ENCODE measurements at places on chromosomes 1 and 21.

DNA sequence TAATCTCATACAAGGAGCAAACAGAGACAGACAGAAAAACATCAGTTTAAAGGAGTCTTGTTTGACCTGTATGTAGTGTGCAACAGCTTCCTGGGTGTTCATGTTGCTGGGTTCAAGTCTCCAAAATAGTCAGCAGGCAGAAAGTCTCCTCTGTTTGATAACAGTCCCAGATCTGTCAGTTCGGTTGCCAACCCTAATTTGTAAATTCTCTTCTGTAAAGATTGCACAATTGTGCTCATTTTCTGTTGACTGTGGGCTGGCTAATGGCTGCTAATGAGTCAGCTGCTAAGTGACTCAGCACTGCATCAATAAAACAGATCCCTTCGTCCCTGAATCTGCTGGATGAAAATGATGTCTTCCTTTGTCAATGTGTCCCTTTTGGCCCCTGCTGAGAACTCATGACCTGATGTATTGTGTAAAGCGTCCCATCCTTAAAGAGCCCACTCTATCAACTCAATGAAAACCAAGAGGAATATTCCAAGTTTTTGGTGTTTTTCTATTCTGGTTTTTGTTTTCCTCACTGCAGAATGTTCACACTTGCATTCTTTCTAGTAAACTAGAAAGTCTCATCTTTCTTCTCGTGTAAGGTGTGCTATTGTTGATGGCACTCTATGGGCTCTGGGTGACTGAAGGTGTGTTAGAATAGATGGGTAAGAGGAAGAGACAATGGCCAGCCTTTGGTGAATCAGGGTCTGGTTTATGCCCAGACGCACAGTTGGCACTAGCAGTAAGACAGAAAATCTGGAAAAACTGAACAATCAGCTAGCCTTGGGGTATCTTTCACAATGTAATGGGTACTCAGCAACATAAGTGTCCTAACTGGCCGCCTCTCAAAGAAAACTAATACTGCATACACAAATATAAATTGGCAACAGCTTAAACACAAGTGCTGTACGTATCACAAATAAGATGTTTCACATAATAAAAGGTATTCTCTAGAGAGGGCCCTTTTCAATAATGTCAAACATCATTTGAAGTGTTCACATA lies 75.1 kb upstream of the SIPA1L2 start:
- no peaks in the 10 kb centered on the region for H3K36me3 ChIP-seq
- no peak overlapping the region for H3K4me3 ChIP-seq
- H3K27me3 ChIP-seq, result no peaks in the 10 kb centered on the region

DNA sequence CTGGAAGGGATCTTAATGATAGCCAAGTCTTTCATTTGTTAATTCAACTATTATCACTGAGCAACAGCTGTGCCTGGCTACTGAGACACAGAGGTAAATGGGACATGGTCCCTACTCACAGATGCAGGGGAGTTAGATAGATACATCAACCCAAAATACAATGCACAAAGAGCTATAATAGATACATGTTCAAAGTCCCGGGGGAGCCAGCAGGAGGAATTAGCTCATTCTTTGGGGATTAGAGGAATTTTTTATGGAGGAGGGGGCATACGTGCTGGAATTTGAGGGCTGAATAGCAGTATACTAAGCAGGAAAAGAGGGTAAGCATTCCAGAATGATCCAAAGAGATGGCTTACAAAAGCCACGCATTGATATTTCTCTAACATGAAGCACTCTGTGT lies 34.6 kb downstream of the C8B start:
- no peak overlapping the region for H3K27ac ChIP-seq
- H3K27me3 ChIP-seq, result no peaks in the 10 kb centered on the region
- H3K4me3 ChIP-seq, result no peak overlapping the region
- no peak for DNase-seq
- no peaks in the 10 kb centered on the region for H3K36me3 ChIP-seq

DNA sequence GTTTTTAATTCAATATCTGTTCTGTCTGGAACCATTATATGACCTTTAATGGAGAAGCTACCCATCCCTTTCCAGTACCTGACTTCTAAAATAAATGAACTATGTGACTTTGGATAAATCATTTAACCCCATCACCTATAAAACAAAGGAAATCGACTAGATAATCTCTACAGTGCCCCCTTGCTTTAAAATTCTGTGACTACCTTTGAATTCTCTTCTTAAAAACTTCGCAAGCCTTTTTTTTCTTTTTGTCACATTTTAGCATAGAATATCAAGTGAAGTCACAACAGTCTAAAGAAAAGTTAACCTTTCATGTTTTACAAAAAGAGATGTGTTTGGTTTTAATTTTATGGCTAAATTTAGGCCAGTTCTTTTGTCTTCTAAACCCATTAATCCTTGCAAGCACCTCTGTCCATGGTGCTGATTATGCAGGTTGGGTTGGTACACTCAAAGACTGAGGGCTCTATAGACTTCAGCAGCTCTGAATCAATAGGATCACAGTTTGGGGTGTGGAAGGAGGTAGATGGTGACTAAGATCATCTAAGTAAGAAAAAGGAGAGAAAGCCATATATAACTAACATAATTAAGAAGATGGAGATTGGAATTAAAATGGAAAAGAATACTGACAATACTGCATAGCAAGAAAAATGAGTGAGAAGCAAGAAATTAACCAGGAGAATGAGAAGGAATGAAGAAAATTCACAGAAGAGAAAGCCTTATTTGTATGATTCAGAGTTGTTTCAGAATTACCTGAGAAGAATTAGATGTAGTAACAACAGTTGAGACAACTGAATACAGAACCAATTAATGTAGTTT lies 59.2 kb downstream of the TBX15 start:
- no peaks in the 10 kb centered on the region for H3K36me3 ChIP-seq
- no peaks in the 10 kb centered on the region for H3K4me1 ChIP-seq
- H3K4me3 ChIP-seq, result no peak overlapping the region
- H3K27me3 ChIP-seq, result no peaks in the 10 kb centered on the region
- no peak overlapping the region for H3K27ac ChIP-seq

DNA sequence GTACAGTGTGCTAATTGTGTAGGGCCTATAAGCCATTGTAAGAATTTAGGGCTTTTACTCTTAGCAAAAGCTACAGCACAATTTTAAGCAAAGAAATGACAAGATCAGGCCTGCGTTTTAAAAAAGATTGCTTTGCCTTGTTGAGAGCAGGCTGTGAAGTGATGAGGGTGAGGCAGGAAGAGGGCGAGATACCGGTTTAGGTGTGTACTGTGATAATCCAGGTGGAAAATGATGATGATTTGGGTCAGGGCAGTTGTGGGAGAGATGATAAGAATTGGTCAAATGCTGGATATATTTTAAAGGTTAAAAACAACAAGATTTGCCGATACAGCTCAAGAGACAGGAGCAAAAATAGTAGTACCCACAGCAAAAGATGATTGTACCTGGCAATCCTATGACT lies 72.0 kb downstream of the SWT1 start:
- peaks cover 29% of the 10 kb centered on the region for H3K36me3 ChIP-seq
- no peak overlapping the region for H3K27ac ChIP-seq
- no peaks in the 10 kb centered on the region for H3K27me3 ChIP-seq
- no peak overlapping the region for H3K4me3 ChIP-seq

- H3K36me3 ChIP-seq, result peaks cover 79% of the 10 kb centered on the region
- H3K4me3 ChIP-seq, result no peak overlapping the region
- H3K27me3 ChIP-seq, result no peaks in the 10 kb centered on the region
- H3K27ac ChIP-seq, result no peak overlapping the region
- DNase-seq, result no peak
Measured at GRCh38 chr1:231274119-231274825, 33.3 kb downstream of the GNPAT start.
